ENCODE measurements at places on chromosomes 1 and 21.
A peak's percentile ranks its signal among the peaks of the same experiment; 100 is the strongest.

DNA sequence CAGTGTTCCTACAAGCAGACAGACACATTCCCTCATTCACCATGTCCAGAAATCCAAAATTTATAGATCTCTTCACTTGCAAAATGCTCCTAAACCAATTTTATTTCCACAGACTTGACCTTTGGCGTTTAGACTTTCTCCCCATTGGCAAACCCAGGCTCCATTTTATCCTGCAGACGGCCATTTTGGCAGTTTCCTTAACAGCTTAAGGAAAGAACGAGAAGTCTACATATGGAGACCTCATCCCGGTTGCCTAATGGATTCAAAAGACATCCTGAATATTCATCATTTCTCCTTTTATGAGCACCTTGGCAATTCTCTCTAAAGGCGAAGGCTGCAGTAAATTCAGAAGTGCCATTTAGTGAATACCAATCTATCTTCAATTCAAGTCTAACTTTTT is 132.9 kb downstream of the HLX start:
- no peak for DNase-seq

- no peak for DNase-seq
Observed at GRCh38 chr1:214511639-214511998, 39.8 kb downstream of the PTPN14 start.

DNA sequence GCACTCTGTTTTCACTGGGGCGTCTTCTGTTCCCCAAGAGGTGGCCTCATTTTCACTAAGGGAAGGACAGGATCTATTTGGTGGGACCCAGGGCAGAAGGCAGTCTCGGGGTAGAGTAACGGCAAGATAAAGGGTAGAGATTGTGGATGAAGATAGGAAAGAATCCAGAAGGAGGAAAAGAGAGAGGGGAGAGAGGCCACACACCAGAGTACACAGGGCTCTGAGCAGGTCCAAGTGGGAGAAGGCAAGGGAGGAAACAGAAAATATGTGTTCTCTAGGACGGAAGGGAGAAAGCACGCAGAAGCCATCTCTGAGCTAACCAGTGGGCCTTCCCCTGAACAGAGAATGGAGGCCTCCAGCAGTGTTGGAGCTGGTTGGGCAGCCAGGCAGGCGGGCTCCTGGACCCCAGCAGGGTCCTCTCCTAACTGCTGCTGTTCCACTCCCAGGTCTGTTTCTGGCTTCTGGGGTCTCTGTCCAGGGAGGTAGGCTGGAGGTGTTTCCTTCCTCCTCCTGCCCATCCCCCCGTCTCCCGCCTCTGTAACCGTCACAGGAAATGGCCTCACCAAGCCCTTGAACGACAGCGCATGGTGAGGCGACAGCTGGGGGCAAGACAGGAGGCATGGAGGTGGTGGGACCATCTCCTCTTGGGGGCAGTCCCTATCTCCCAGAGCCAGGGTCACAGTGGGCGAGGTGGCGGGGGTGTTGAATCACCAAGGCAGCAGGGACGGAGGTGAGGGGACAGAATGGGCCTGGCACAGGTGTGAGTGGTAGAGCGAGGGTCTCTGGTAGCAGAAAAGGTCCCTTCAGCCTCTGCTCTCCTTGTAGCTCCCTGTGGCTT is 649 bp downstream of the PTPN7 start:
- peak; percentile 51 for DNase-seq

DNA sequence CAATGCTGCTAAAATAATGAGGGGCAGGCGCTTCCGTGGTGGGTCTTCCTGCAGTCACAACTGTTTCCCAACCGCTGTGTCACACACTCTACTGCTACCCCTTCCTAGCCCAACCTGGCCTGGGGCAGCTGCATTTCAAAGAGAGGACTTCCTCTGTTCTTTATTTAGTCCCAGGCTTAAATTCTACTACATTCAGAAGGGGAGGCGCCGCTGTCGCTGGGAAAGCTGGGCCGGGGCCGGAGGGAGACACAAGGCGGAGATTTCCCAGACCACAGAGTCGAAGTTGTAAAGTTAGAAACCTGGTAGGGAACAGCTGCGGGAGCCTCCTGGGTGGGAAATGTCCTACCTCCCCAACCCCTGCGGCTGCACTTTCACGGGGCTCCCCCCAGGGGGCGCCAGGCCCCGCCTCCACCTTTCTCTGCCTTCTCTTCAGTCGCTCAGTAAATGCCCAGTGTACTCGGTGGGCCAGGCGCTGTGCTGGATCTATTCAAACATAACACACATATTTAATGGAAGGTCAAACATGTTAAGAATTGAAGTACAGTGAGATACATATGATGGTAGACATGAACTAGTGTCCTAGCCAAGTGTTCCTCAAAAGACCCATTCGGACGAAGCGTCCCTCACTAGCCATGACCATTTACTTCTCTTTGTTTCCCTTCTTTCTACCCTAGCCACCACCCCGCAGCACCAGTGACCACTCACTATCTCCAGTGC is 23.1 kb downstream of the DYRK3 start:
- DNase-seq = peak; percentile 43

DNA sequence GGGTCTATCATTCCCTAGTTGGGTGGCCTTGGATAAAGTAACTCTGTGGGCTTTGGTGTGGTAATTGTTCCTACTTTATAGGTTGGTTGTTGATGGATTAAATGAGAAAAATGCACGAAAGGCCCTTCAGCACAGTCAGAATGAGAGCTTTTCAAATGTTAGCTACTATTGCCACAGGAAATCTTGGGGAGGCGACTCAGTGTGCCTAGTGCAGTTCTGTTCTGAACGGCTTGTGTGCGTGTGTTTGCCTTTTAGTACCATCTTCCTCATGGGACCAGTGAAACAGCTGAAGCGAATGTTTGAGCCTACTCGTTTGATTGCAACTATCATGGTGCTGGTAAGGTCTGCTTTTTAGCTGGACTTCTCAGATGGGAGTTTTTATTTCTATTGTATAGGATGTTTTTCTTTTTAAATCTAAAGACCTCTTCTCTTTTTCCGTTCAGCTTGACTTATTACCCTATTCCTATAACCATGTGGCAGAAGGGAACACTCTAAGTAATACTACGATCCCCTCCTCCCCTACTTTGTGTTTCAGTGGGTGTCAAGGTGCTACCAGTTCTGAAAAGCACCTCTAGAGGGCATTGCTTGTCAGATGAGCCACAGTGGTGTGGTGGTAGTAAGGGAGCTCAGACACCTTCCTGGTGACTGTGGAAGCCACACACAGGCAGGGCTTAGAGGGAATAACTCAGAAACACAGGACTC is 9.2 kb downstream of the SFT2D2 start:
- DNase-seq = peak; percentile 29

Measured in CD4-positive, alpha-beta memory T cell (primary cell).